Femur (tissue), 1 donor: ENCODE measurements at places on chromosomes 2 and 18.

DNA sequence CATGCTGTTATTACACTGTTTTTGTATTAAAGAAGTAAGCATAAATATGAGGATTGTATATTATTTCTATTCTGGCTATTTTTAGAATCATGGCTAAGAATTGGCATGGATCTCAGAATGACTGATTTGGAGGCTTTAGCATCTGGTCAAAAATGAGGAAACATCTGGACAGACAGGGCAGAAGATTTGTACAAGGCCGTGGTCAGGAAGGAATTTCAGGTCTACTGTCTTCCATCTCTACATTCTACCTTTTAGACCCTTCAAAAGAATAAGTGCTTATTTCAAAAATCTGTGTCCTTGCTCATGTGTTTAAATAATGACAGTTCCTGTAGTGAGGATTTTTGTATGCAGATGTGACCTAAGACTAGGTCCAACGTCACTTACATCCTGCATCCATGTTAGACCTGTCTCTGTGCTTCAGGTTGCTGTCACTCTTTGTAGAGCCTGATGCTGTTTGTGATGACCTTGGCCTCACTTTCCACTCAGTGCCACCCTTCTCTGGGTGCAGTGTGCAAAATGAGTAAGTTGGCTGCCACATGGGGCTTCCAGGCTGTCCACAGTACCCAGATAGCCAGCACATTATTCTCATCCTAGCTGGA lies 54.7 kb upstream of the B3GNT2 start:
- DNase-seq, result no peak

DNA sequence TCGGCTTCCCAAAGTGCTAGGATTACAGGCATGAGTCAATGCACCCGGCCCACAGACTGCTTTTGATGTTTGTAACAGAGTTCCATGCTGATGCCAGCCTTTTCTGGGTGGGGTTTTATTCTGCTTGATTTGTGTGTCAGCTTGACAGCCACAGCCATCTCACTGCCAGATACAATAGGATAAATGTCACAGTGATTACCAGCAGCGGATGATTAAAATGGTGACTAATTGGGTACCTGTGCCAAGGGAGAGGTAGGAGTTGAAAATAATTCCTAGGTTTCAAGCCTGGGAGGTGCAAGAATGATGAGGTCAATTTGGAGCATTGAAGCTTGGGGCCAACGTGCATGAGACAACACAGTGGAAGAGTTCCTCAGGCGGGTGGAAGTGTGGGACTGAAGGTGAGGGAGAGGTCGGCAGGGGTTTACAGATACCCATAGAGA lies 39.4 kb downstream of the SH2D6 start:
- DNase-seq, result no peak

- no peak for DNase-seq
Observed at GRCh38 chr2:221371347-221371746, 200.8 kb downstream of the EPHA4 start.

GRCh38 chr2:67548317-67549201 lies 151.4 kb downstream of the ETAA1 start:
- no peak for DNase-seq

DNA sequence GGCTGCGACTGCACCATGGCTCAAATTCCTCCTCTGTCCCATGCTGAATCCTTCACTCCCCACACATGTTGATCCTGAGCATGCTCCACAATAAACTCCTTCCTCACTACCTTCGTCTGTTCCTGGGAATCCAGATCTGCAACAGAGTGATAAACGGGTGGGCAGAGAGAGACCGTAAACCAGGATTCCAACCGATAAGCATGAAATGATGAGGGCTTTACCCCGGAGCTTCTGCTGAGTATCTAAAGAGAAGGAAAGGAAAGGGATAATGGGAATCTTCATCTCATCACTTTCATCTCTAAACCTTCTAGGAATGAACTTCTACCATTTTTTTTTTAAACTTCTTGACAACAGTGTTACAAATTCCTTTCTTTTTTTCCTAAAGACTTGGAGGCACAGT lies 329.3 kb upstream of the TNP1 start:
- no peak for DNase-seq

DNA sequence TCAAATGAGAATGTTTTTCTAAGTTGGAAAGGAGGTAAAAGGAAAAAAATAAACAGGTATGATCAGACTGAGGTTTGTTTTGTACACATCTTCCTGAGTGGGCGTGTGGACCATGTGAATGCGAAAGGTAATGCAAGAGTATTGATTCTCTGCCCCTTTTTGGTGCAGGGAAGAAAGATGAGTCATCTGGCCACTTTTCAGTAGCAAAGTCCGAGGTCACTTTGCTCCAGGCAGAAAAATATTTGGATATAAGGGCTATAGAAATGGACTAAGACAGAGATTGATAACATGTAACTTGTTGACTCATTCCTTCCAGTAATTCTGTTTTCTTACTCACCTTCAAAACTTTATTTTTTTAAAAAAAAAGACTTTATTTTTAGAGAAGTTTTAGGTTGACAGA lies 130.5 kb downstream of the DSEL start:
- no peak for DNase-seq

GRCh38 chr2:229153267-229153666 lies 117.8 kb downstream of the PID1 start:
- DNase-seq, result no peak

DNA sequence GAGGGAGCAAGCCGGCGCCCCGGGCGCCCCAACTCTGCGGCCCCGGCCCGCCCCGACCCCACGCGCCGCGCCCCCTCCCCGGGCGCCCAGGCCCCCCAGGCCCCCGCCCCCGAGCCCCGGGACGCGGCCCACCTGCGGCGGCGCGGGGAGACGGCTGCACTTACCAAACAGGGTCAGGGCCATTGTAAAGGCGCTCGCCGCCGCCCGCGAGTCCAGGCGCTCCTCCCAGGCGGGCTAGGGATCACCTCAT lies 526 bp downstream of the CHN1 start:
- no peak for DNase-seq
